ENCODE measurements at places on chromosomes 1 and 21.
A peak's percentile ranks its signal among the peaks of the same experiment; 100 is the strongest.

- no peak for DNase-seq
Observed at GRCh38 chr1:224762046-224762445, 145.9 kb downstream of the CNIH3 start.

- DNase-seq, result no peak
Observed at GRCh38 chr1:185409763-185410528, 92.9 kb upstream of the IVNS1ABP start.

DNA sequence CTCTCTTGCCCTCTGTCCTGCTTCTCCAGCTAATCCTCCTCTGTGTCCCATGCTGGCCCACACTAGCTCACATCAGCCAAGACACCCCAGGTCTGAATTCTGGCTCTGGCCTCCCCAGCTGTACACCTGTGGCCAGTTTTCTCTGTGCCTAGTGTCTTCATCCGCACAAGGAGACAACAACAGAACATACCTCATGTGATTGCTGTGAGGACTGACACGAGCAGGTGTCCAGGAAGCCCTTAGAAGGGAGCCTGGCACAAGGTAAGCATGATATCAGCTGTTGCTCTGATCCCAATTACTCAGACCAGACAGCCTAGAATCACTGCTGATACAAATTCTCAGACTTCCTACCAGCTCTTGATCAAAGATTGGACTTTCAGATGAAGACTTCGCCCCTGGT is 71.2 kb upstream of the GJB5 start:
- DNase-seq, result no peak

DNA sequence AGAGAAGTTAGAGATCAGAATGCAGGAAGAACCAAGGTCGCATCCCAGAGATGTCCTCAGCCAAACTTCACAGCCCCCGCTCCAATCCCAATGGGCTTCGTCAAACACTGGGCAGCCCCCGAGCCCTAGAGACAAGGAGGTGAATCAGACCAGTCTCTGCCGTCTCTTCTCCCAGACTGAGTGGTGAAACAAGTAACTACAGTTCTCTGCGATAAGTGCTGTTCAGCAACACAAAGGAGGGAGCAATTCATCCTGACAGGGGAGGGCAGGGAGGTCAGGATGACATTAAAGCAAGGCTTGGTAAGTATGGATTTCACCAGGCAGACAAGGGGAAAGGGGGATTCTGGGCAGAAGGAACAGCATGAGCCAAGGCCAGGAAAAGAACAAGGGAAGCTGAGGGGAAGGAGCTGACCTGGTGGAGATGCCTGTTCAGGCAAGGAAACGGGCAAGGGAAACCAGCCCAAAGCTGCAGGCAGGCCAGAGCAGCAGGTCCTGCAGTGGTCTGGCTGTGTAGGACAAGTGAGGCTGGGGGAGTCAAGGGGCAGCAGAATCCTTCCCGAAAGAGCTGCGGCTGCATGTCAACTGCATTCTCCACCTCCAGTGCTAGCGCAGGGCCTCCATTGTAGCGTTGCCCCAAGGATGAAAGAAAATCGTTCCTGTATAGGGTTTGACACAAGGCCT is 13.6 kb upstream of the ERI3 start:
- DNase-seq, result peak; percentile 7

GRCh38 chr21:35011681-35012080 is 37.4 kb downstream of the RUNX1 start:
- DNase-seq, result peak; percentile 56

GRCh38 chr1:87143413-87144135 is 185.1 kb upstream of the LMO4 start:
- no peak for DNase-seq

DNA sequence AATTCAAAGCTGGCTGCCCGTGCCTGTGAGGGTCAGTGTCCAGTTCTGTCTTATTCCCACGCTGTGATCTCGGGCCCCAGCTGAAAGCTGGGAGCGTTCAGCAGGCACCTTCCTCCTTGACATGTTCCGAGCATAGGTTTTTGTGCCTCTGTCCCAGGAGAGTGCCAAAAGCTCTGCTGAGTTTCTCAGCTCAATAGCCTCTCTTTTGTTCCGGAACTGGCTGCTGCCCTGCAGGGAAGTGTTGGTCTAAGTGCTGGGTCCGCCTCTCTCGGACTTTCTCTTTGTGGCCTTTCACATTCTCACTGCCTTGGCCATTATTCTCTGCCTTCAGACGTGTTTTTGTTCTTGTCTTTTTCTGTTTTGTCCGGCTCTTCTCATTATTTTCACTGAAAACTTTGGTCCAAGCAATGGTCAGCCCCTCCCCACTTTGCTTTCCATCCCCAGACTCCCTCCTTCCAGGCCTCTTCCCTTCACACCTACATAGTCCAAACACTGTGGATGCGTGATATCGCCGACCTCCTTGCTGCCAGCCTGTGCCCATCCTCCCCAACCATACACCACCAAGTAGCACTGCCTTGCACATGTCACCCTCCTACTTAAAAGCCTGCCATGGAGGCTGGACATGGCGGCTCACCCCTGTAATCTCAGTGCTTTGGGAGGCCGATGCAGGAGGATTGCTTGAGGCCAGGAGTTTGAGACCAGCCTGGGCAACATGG is 233.8 kb downstream of the RHOU start:
- DNase-seq, result peak; percentile 41

- DNase-seq, result no peak
Observed at GRCh38 chr1:33165209-33165608, 16.6 kb downstream of the TRIM62 start.

DNA sequence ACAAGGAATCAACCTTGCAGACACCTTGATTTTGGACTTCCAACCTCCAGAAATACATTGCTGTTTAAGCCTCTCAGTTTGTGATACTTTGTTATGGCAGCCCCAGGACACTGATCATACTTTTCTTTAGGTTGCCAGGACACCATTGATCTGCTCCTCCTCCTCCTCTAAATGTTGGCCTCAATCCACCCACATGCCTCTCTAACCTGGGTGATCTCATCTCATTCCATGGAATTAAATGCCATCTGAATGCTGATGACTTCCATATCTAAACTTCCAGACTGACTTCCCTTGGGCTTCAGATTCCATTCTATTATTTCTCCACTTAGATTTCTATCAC is 7.4 kb upstream of the PPP1R15B start:
- DNase-seq, result peak; percentile 73

GRCh38 chr1:227320476-227320875 is 2.2 kb upstream of the CDC42BPA start:
- DNase-seq, result no peak

DNA sequence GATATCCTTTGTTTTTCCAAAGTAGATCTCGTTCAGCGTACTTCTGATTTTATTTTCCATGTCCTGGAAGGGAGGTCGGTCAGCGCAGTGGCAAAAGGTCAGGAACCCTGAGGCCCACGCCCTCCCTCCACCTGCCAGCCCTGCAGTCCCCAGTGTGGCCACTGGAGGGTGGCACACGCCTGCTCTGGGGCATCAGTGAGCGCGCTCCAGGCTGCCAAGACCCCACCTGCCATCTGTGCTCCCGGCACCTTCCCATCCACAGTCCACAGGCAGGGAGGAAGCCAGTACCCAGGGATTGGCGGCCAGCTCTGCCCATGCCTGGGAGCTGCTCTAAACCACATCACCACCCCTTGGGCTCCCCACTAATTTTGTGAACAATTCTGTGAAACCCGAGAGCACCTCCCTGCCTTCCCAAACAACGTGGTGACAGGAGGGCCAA is 32.3 kb downstream of the SLC66A1 start:
- DNase-seq, result peak; percentile 32

DNA sequence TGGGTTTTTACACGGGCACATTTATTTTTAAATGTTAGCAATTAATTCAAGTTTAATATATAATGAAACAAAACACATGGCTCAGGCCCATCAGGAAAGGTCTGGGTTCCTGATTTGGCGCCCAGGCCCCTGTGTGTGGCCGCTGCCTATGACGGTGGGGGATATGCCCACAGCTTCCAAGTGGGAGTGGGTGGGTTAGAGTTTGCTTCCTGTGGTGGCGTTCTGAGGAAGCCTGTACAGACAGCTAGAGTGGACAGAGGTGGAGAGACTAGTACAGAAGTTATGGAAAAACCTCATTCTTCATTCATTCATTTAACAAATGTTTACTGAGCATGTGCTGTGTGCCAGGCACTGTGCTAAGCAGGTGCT is 22.4 kb upstream of the EPS8L3 start:
- no peak for DNase-seq

DNA sequence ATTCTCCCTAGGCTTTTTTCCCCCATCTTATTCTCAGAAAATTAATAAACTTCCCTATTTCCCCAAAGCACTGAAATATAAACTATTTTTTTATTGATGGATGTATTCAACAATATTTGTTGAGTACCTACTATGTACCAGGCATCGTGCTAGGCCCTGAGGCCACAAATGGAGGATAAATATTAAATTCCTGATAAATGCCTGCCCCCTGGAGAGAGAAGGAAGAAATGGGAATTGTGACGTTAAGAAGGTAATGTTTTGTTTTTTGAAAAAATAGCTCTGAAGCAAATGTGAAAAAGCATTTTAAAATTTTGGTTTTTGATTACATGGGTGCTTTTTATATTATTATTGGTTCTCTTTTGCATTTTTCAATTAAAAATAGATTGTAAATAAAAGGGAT is 60.5 kb upstream of the DPT start:
- no peak for DNase-seq

DNA sequence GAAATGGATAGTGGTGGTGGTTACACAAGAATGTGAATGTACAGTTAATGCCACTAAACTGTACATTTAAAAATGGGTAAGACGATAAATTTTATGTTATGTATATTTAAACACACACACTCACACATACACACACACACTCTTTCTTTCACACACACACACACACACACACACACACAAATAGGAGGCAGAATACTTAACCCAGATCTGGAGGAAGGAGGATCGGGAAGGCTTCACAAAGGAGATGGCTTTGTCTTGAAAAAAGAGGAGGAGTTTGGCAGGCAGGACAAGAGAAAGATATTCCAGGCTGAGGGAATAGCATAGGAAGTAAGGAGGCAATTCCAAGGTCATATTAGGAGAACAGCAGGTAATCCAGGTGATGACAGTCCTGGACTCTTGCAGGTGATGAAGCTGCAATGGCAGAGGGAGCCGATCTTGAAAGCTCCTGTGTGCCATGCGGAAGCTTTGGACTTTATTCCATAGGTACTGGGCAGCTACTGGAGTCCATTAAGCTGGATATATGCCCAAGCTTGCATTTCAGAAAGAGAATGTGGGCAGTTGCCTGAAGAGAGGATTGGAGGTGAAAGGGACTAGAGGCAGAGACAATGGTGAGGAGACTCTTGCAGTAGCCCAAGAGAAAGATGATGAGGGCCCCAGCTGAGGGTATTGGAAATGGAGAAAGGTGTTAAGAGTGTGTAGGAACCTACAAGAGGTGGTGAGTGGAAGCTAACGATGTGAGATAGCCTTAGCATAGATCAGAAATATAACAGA is 15.4 kb upstream of the LYST start:
- DNase-seq, result no peak

DNA sequence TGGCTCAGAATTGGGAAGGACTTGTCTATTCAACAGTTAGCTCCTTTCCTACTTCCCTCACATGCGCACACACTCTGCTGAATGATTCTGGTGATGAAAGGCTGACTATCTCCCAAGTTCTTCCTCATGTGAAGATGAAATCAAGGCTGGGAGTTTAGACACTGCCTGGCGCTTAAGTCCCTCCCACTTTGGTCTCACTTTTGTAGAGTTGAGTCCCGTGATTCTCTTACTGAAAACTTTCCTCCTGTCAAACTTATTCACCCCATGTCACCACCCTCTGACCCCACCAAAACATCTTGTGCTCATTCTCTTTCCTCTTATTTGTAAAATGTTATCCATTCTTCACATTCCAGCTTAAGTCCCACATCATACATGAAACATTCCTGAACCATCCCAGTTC is 8.4 kb upstream of the MRPS6 start:
- DNase-seq, result no peak

GRCh38 chr1:68321084-68321685 is 88.9 kb upstream of the WLS start:
- peak; percentile 72 for DNase-seq

DNA sequence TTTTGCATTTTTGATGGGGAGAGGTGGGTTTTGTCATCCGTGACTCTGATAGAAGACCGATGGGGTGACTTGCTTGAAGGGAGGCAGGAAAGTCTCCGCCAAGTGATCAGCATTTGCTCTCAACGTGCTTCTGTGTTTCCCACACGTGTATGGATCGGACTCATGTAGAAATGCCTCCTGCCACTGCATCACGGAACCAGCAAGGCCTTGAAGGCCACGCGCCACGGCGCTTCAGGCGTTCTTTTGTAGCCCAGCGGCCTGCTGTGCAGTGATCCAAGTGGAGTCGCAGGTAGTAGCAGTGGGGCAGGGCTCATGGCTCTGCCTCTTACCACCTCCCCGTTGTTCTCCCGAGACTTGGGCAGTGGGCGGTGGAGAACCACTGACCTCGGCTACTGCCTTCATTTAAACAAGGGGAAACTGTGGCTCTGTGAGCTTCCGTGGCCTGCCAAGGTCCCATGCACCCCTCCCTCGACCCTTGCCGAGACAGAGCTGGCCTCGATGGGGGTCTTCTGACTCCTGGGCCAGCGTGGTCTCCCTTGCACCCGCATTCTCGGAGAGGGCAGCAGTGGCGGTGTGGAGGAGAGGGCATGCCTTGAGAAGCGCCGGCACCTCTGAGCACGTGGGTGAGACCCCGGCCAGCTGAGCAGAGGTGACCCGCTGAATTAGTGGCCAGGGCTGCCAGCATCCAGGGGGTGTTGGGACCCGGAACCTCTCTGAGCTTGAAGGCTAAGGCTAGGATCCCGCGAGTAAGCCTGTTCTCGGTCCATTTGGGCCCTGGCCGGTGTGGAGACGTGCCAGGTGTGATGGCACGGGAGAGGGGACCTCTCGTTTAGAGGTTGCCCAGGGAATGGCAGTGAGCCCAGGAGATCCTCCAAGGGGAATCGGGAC is 46.1 kb upstream of the ABCG1 start:
- DNase-seq, result no peak

GRCh38 chr1:41870076-41870562 is 48.6 kb downstream of the HIVEP3 start:
- peak; percentile 85 for DNase-seq

DNA sequence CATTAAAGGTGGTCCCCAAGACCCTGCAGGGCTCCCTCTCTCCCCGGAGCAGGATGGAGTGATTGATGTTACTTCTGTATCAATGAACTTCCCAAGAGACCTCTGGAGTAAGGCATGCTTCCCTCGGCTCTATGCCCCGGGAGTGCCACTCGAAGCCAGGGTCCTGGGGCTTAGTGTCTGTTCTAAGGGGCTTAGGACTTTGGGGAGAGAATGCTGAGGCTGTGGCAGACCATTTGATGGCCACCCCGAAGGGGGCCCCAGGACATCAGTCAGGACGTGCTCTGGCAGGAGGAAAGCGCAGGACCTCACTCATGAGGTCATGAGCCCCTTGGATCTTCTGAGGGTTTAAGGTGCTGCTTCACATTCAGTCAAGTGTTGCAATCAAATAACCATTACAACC is 7.5 kb downstream of the KIAA1614 start:
- no peak for DNase-seq

GRCh38 chr1:183272390-183272848 is 86.4 kb downstream of the LAMC2 start:
- DNase-seq, result peak; percentile 96

GRCh38 chr1:161929137-161929536 is 94.5 kb downstream of the OLFML2B start:
- no peak for DNase-seq

GRCh38 chr1:167991546-167991945 is 54.7 kb upstream of the MPC2 start:
- DNase-seq, result no peak

- peak; percentile 47 for DNase-seq
Observed at GRCh38 chr1:101137144-101138126, 99.4 kb upstream of the S1PR1 start.

GRCh38 chr1:111648806-111649205 is 29.2 kb downstream of the RAP1A start:
- no peak for DNase-seq
